Fibroblast of the conjunctiva (primary cell): ENCODE measurements at places on chromosomes 6 and 20.

DNA sequence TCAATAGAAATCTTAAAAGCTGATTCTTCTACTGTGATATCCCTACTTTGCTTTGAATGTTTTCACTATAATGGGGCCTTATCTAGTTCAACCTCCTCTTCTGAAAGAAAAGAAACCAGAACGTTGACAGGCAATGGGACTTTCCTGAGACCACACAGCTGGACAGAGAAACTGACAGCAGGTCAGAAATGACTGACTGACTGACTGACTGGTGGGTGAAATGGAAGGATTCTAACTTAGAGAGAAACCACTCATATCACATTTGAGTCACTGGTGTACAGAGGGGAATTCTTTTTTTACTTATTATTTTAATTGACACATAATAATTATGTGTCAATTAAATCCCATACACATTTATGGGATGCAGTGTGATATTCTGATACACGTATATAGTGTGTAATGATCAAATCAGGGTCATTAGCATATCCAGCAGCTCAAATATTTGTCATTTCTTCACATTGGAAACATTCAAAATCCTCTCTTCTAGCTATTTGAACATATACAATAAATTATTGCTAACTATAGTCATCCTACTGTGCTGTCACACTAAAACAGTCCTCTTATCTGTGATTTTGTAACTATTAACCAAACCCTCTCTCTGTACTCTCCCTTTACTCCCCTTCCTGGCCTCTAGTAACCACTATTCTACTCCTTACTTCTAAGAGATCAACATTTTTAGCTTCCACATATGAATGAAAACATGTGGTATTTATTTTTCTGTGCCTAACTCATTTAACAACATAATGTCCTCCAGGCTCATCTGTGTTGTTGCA, 64.8 kb upstream of the NRSN1 start:
- DNase-seq, result no peak

DNA sequence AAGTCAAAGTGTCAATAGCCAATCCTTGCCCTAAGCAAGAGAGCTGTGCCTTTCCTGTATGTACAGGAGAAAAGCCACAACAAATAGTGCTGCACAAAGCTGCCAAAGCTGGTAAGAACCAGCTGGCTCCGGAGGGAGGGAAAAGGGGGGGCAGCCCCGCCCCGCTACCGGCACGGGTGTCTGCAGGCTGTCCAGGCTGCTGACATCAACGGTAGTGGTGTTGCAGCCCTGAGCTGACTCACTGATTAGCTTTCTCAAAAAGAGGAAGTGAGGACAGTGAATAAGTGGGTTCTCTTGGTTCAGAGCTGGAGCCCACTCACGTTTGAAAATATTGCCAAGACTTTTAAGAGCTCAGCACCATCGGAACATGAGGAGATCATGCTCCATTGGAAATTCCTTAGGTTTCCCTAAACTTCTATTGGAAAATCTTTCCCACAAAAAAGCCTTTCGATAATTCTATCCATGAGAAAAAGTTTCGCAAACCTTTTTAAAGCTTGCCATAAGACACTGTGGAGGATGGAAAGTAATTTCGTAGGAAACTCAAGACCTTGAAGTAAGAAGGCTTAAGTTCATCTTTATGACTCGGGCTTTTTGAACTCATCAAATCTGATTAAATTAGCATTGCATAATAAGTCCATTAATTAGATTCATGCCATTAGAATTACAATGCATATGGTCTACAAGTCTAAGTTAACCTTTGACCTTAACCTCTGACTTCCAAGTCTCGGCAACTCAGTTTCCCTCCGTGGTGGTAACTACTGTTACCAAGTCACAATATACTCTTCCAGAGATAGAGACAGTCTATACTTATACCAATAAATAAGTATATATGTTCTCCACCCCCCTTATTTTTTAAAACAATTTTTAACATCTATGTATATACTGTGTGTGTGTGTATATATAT, 67.0 kb downstream of the TNFRSF21 start:
- DNase-seq, result peak; percentile 85

DNA sequence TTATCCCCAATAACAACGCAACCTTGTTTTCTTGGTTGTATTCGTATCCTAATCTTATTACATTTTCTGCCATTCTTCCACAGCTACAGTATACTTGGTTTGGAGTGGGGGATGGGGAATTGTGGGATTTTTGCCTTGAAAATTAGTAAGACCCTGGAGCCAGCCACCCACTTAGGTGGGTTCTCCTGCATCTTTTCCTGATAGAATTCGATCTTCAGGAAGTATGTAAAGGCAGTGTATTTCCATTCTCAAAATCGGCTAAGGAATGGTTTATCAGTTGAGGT, 1.1 kb downstream of the ITCH start:
- DNase-seq, result no peak

DNA sequence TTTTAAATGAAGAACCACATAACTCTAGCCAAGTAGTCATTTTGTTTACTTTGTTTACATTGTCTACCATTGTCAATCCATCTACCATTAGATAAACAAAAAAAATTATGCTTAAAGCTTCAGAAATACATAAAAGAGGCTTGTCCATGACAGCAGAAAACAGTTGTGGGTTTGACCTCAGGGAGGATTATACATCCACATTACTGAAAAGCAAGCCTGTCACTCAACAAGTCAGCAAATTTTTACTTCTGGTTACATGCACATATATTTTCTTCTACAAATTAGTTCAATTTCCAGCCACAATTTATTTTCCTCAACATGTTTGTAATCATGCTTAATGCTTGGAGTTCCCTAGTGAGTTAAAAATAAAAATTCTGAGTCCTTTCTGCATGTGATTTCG, 713.3 kb downstream of the COL12A1 start:
- no peak for DNase-seq

DNA sequence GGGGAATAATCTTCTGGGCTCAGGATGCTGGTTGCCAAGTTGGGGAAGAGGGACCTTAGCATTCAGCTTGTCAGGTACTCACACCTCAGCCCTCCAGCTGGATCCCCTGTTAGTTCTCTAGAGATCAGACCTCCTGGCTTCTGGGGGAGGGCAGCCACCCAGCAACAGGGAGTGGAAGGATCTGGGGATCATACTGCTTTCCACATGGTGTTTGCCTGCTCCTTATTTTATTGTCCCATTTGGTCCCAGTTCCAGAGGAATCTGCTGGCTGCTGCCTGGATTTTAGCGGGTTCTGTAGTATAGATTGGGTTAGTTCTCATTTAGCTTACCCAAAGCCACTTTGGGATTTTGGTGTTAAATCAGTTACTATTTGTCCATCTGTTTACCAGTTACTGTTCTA, 29.3 kb downstream of the KAT14 start:
- DNase-seq, result no peak

- DNase-seq, result no peak
These were observed 47.4 kb upstream of the SRF start for GRCh38 chr6:43123461-43124314.

GRCh38 chr6:30264743-30265142, 51.5 kb upstream of the TRIM26 start:
- peak; percentile 26 for DNase-seq

DNA sequence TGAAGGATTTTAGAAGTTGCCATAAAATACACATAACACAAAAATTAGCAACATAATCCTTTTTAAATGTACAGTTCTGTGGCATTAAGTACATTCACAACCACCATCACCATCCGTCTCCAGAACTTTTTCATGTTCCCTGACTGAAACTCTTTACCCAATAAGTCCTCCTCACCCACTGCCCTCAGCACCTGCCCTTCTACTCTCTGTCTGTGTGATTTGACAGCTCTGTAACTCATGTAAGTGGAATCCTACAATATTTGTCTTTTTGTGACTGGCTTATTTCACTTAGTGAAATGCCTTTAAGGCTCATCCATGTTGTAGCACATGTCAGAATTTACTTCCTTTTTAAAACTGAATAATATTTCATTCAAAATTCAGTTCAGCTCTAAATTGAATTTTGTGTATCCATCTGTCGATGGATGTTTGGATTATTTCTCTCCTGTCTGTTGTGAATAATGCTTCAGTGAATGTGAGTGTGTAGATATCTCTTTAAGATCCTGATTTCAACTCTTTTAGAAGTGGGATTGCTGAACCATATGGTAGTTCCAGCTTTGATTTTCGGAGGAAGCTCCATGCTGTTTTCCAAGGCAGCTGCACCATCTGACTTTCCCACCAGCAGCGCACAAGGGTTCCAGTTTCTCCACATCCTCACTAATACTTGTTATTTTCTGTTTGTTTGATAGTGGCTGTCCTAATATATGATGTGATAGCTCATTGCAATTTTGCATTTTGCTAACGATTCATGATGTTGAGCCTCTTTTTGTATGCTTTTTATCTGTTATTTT, 4.2 kb downstream of the ENTPD6 start:
- no peak for DNase-seq

DNA sequence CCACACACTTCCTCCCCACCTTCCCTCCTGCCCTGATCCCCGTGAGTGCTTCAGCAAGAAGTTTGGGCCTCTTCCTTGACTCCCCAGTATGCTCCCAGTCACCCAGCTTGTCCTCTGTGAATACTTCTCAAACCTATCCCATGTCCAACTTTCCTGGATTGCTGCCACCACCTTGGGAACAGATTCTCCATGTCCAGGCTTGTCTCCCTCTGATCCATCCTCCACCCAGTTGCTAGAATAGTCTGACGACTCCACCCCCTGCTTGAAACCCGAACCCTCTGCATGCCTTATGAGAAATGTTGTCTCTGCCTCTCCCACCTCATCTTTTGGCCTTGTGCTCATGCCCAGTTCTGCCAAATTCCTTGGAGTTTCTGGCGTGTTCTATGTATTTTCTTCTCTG, 108.0 kb downstream of the PPP1R14C start:
- peak; percentile 50 for DNase-seq

GRCh38 chr20:7849675-7850074, 90.6 kb downstream of the HAO1 start:
- DNase-seq, result no peak

- DNase-seq, result no peak
These were observed 79.4 kb downstream of the BMP6 start for GRCh38 chr6:7805078-7805849.

DNA sequence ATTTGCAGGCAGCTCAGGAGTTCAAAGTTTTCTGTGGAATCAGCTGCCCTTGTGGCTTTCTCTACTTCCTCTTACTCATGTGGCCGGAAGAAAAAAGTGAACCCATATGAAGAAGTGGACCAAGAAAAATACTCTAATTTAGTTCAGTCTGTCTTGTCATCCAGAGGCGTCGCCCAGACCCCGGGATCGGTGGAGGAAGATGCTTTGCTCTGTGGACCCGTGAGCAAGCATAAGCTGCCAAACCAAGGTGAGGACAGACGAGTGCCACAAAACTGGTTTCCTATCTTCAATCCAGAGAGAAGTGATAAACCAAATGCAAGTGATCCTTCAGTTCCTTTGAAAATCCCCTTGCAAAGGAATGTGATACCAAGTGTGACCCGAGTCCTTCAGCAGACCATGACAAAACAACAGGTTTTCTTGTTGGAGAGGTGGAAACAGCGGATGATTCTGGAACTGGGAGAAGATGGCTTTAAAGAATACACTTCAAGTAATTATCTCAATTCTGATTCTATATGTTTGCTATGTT, 1.1 kb downstream of the MGME1 start:
- no peak for DNase-seq

DNA sequence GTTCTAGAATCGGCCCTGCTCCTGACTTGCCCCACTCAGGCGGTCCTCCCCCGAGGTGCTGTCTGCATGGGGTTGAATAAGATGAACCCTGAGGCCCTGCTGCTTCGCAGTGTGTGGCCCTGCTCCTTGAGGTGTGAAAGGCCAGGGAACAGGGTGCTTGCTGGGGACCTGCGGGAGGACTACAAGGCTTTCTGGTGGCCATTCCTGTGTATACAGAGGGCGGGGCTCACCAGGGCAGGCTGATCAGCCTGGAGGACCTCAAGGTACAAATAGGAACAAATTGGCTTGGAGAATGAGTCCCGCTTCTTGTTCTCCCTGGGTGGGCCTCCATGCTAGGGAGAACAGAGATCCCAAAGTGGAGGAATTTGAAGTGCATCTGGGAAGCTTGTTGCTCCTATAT, 5.7 kb downstream of the NOTCH4 start:
- DNase-seq, result no peak

GRCh38 chr6:22690446-22690845, 121.1 kb downstream of the HDGFL1 start:
- no peak for DNase-seq

- no peak for DNase-seq
These were observed 36.1 kb downstream of the DSE start for GRCh38 chr6:116406678-116407345.
